Panc1 (cell line): ENCODE measurements at places on chromosomes 5 and 9. TPM values are rescaled to one million over a fixed set of nuclear protein-coding genes. Genes with fewer than 3 reads are reported as not detected.
A peak's percentile ranks its signal among the peaks of the same experiment; 100 is the strongest.

DNA sequence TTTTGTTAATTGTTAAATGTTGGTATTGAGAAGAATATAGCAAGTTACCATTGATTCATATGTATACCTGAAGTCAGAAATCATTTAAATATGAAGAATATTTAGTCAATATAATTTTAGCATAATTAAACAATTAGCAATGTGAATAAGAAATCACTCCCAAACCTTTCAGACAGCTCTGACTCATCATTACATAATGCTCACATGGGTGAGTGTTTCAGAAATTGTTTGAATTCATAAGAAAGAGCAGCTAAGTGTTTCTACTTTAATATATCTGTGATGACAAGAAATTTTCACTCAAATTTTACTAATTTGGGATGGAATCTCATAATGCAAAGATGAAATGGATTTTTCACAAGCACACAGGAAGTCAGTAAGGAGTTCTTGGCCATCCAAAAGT, 42.0 kb upstream of the CDC42SE2 start:
- peak; percentile 36 for DNase-seq

The C9 gene
- total RNA-seq, result 0.05 TPM

- no peak for DNase-seq
Observed at GRCh38 chr9:25570802-25571201, 107.4 kb downstream of the TUSC1 start.

The ZNF883 gene
- total RNA-seq, result not detected

DNA sequence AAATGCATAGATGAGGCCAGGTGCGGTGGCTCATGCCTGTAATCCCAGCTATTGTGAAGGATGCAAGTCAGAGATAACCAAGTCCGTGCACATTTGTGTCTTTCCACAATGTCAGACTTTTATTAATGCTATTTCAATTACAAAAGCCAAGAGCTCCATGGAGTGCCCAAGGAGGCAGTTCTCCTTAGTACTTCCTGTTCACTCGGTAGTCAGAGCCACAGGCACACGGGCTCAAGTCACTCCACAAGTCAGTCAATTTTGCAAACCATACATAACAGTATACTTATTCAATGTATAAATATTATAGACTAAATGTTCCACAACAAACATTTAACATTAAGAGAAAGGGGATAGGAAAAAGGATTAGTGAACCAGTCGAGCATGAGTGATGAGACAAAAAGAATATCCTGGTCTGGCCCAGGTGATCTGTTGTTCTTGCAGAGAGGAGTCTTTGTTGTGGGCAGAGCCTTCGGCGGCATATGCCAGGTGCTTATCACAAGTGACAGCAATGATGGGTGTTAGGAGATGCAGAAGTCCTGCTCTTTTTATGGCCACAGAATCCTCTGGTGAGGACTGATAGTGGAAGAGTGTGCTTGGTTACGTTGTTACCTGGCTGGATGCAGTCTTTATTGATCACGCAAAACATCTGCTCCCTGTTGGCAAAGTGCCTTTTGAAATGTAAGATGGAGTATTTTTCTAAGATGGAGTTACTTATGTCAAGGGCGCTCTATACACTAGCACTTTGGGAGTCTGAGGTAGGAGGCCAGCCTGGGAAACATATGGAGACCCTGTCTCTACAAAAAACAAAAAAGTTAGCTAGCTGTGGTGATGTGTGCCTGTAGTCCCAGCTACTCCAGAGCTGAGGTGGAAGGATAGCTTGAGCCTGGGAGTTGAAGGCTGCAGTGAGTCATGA, 167.0 kb upstream of the FBXL17 start:
- DNase-seq, result no peak

The ZNF169 gene
- total RNA-seq, result 3.1 TPM

The ARID3C gene
- 0.33 TPM for total RNA-seq

The CCDC192 gene
- total RNA-seq, result not detected

DNA sequence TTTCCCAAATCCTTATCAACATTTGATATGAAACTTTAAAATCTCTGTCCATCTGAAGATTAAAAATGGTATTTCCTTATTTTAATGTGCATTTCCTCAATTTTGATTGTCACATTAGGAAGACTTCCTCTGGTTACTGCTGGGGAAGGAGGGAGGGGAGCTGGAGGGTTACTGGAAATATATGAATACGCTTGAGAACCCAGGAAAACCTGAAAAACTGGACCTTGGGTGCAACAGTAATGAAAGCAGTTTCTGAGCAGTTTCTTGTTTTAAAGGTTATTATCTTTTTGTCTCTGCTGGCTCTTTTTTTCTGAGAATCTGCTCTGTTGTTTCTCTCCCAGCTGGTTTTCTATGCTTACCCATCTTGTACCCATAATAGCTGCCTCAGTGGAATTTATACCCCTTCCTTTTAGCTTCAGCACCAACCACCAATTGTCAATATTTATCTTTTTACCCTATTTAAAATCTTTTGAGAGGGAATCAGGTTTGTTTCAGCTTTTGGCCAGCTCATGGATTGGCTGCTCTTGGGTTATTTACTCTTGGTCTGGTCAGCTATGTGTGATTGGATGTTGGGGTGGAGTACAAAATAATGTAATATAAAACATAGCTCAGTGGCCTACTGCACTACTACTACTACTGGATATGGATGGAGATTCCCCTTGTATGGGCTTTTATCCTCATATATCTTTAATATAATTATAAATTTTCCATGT, 67.4 kb downstream of the UNC13B start:
- DNase-seq, result no peak

DNA sequence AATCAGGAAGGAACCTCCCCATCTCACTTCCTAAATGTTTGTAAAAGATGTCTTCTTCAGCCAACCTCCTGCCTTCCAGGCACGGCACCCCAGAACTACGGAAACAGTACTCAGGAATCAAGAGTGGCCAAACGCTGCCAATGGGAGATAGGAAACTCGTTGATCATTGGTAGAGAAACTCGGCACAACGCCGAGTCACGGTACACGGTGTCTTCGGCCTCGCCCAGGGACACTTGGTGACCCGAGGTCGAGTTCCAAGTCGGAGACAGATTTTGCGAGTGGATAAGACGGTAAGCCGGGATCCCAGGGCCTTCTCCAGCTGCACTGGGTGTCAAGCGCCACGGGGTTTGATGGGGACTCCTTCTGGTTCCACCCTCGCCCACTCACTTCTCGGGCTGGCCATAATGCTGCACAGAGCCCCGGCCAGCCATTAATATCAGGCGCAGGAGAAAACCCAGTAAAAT, 343 bp downstream of the KIAA0825 start:
- DNase-seq, result no peak

- DNase-seq, result no peak
Observed at GRCh38 chr9:109715344-109715743, 64.7 kb upstream of the PALM2AKAP2 start.

GRCh38 chr9:6905850-6906375, 148.1 kb downstream of the KDM4C start:
- DNase-seq, result no peak

DNA sequence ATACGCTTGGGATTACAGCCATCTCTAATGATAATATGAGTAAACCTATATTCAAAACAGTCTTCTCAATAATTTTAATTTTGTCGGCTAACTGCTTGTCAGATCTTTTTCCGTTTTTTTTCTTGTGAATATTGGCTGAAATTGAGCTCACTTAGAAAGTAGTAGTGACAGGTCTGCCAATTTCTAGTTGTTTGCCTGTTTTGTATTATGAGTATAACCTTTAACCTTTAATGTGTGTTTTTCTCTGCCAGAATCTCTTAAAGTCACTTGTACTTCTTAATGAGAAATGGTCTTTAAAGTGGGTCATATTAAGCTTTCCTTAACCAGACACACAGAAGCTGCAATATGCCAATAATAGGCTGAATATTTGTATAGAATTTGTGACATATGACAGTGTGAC, 511.0 kb downstream of the CSNK1G3 start:
- no peak for DNase-seq

- no peak for DNase-seq
Observed at GRCh38 chr9:77901771-77902170, 129.8 kb downstream of the GNAQ start.

DNA sequence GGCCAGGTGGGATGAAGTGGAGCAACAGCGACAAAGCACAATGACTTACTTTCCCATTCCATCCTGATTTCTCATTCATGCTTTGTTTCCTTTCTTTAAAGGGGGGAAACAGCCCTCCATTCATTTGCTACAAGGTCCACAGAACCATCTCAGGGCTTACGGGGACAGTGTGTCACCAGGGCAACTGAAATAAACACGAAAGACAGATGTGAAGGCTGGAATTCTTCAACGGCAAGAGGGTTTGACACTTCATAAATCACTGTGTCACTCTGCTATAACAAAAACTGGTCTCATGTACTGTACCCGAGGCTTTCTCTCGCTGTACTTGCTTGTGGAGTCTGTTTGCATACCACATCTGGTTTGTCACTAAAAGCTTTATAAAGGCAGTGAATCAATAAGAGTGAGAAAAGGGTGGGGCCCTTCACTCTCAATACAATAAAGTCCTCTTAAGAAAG, 150.8 kb downstream of the EFNA5 start:
- DNase-seq, result no peak

The OR4F3 gene
- not detected for total RNA-seq

DNA sequence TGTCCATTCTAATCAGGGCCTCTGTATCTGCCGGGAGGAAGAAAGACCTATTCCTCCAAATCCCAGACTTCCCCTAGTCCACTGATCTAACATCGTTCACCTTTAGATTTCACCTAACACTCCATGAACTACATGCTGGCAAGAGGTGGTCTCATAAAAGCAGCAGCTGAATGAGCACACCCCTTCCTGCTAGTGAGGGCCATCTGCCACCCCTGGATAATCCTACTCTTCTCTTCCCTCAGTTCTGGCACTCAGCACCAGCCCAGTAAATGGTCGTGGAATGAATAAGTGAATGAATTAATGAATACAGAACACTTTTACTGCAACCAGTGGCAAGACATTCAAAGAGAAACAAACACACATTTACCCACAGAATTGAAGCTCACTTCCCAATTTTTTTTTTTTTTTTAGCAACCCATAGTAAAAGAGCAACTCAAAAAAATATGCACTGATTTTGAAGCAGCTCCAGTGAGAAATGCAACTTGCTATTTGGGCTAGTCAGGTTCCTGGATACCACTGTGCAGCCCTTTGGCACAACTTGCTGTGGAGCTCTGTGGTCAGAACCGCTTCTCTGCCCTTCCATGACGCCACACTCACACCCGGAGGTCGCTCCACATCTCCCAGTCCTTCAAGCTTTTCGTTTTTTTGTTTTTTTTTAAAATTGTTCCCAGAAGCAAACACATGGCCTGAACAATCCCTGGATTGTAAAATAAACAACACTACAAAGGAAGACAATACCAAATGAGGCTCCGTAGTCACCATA, 6.2 kb downstream of the RNF183 start:
- no peak for DNase-seq

GRCh38 chr9:118263949-118264348, 559.7 kb downstream of the TLR4 start:
- DNase-seq, result no peak

The CENPK gene
- total RNA-seq, result 34.2 TPM

DNA sequence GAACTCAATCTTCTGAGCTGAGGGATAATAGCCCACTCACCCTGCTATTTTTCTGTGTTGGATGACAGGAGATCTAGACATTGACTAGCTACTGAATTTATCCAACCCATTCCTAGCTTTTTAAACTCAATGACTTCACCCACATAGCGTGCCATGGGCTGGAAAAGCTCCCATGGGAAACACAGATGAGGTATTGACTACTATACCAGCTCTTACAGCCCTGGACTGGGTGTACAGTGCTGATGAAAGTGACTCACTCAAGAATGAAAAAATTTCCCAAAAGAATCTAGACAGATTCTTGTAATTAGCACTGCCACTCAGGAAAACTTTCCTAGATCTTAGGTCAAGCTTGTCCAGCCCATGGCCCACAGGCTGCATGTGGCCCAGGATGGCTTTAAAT, 72.7 kb upstream of the NREP start:
- DNase-seq, result no peak

DNA sequence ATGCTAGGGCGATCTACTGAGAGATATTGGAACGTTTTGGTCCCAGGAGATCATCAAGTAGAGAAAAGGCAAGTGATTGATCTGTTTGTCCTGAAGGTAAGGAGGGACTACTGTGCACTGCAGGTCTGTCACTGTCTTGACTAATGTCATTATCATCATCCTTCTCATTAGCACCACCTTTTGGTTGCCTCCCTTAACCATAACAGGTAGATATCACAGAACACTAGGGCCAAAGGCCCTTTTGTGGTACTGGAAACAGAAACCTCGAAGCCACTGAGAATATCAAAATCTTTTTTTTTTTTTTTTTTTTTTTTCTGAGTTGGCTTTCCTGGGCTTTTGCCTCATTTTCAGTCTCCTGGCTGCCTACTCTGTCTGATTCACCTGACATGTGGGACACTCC, 134.0 kb downstream of the KCTD16 start:
- DNase-seq, result no peak

DNA sequence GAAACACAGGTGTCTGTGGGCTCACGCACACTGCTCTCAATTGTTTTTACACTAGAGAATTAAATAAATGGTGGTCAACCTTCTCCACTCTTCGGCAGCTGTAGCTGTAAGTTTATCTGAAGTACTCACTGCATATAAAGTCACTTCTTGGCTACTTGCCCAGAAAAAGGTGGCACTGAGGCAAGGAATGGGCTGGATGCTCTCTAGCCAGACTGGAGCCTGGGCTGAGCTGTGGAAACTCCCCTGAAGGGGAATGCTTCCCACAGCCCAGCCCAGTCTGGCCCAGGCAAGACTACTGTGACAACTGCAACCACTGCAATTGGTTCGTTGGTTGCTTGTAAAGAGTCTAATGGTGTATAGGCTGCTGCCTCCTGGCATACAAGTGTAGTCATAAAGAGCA, 4.5 kb downstream of the LEAP2 start:
- no peak for DNase-seq

GRCh38 chr5:142295960-142296860, 28.6 kb downstream of the SPRY4 start:
- DNase-seq, result no peak

DNA sequence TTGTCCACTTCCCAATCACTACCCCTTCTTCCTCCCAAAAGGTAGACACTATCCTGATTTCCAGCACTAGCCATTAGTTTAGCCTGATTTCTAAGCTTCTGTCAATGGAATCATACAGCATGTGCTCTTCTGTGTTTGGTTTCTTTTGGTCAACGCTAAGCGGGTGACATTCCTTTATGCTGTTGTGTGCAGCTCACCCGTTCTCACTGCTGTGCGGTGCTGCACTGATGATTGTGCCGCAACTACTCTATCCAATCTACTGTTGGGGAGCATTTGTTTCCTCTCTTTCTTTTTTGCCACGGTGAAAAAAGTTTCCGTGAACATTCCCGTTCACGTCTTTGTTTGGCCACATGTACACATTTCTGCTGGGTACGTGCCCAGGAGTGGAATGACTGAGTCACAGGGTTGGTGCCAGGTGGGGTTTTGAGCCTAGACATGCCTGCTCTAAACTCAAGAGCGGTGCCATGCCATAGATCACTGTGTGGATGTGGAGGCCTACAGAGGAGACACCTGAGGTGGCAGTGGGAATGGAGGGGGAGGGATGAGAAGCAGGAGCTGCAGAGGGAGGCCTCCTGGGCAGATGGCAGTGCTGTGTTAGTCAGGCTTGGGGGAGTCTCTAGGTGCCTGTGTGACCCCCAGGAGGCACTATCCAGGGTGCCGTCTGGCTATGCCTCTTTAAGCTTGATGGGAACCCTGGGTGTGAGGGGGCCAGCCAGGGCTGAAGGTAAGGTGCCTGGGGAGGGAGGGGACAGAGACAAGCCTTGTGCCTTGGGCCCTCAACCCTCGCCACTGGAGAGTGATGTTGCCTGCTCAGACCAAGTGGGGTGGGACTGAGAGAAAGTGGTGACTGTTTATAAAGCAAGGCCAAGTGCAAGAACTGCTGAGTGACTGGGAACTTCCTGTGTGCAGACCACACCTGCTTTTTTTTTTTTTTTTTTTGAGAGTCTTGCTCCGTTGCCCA, 11.4 kb upstream of the ANKRD33B start:
- DNase-seq, result no peak

The MSX2 gene
- total RNA-seq, result 8.5 TPM

- DNase-seq, result no peak
Observed at GRCh38 chr9:34884747-34885189, 73.3 kb upstream of the PHF24 start.

The DEPDC1B gene
- total RNA-seq, result 22.2 TPM
